ENCODE measurements at places on chromosomes 2 and 18.

GRCh38 chr2:152477347-152478092 is 142.5 kb downstream of the FMNL2 start:
- DNase-seq, result no peak

GRCh38 chr18:7740821-7741220 is 173.7 kb downstream of the PTPRM start:
- no peak for DNase-seq

GRCh38 chr2:241948901-241949735 is 79.6 kb downstream of the RTP5 start:
- no peak for DNase-seq

GRCh38 chr2:209208211-209208610 is 215.6 kb upstream of the MAP2 start:
- DNase-seq, result no peak

GRCh38 chr2:145021962-145022665 is 502.2 kb upstream of the ZEB2 start:
- DNase-seq, result no peak

DNA sequence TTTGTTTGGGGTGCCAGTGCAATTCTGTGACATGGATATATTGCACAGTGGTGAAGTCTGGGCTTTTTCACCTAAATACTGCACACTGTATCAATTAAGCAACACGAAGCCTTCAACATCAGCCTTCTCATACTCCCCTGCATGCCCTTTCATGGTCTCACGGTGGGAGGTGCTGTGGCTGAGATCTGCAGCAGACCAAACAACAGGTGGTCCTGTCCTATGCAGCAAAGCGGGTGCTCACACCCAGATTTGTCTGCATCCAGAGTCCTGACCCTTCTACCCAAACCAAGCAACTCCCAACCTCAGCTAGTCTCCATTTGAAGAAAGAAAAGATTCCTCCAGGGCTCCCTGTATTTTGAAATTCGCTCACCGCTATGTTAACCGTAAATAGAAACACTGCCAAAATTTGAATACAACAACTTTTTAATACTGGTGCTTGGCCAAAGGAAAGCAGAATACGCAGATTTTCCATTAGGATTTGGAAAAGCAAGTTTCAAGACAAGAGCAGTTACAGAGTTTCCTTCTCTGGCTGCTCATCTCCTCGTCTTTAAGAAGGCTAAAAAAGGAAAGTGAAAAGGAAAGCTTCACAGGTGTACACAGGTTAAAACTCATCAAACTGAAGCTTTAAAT is 34.9 kb downstream of the FAM168B start:
- DNase-seq, result no peak

- DNase-seq, result no peak
These were observed 965.0 kb downstream of the DCDC2C start for GRCh38 chr2:4668381-4668780.

DNA sequence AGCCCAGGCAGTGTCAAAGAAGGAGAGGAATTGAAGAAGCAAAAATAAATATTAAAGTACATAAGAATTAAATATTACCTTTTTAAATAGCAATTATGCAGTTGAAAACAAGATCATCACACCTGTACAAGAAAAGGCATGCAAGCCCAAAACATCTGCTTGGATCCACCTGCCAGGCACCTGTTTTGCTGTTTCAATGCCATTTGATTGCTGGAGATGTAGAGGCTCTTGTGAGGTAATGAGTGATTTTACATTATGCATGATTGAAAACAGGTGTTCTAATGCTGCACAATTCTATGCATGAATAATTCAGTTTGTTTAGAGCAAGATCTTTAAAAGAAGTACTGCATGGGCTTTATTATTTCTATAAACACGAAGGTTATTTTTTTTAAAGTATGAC is 700.6 kb upstream of the ZEB2 start:
- no peak for DNase-seq

GRCh38 chr2:240898108-240898730 is 2.3 kb upstream of the MAB21L4 start:
- DNase-seq, result no peak

DNA sequence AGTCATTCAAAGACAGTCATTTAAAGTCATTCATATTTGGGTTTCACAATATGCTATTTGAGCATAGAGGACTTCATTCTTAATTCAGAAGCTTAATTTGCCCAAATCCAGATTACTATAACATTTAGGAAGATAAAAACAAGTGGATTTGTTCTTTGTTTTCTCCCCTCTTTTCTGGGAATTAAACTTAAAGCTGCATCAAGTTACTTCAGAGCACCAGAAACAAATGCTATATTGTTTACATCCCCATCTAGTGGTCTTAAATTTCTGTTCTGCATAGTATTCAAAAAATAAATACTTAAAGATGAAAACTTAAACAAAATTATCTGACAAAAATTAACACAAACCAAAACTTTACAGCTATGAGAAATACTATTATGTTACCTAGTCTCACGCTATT is 34.7 kb upstream of the MARCHF7 start:
- no peak for DNase-seq

- DNase-seq, result no peak
These were observed 158.9 kb downstream of the DOK6 start for GRCh38 chr18:69559604-69560003.

DNA sequence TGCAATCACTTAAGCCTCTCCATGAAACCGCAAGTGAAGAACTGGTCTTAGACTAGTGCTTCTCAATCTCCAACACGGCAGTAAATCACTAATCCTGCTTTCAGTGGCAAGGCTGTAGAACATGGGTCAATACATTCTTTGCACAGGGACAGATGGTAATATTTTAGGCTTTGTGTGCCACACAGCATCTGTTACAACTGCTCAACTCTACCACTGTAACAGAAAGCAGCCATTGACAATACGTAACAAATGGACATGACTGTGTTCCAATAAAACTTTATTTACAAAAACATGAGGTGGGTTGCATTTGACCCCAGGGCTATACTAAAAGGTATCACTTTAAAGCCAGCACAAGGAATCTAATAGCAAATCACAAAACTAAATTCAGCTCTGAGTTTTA is 51.1 kb downstream of the RNF152 start:
- no peak for DNase-seq

GRCh38 chr2:55616551-55617174 is 759 bp downstream of the PPP4R3B start:
- no peak for DNase-seq

GRCh38 chr18:49018554-49019445 is 68.0 kb upstream of the SMAD7 start:
- DNase-seq, result no peak

- no peak for DNase-seq
These were observed 135.3 kb downstream of the CCDC148 start for GRCh38 chr2:158321264-158321663.

DNA sequence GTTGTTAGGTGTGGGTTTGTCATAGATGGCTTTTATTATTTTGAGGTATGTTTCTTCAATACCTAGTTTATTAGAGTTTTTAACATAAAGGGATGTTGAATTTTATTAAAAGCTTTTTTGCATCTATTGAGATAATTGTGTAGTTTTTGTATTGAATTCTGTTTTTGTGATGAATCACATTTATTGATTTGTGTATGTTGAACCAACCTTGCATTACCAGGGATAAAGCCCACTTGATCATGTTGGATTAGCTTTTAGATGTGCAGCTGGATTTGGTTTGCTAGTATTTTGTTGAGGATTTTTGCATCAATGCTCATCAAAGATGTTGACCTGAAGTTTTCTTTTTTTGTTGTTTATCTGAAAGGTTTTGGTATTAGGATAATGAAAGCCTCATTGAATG is 328.2 kb downstream of the ADCYAP1 start:
- DNase-seq, result no peak

DNA sequence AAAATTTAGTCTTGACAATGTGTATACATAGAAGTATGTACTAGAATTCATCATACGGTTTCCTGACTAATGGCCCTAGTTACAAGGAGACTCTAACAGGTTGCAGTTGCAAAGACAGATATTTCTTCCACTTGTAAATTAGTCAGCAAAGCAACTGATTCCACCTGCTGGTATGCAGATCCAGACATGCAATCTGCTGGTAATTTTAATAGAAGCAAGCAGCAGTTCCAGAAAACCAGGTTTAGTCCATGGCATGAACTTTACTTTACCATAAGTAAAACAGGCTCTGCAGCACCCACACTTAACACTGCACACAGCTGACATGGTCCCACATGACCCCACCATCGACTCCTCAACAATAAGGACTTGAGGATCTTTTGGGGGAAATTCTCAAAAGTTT is 110.9 kb upstream of the SP3 start:
- no peak for DNase-seq

- DNase-seq, result no peak
These were observed 1.8 kb upstream of the TBR1 start for GRCh38 chr2:161414042-161415033.

- no peak for DNase-seq
These were observed 11.5 kb upstream of the CELF4 start for GRCh38 chr18:37577051-37577611.

- no peak for DNase-seq
These were observed 84.9 kb downstream of the DGKD start for GRCh38 chr2:233439191-233439590.
